Spinal cord (tissue), 10 donors: ENCODE measurements at places on chromosomes 2 and 18.
A peak's percentile ranks its signal among the peaks of the same experiment; 100 is the strongest.

DNA sequence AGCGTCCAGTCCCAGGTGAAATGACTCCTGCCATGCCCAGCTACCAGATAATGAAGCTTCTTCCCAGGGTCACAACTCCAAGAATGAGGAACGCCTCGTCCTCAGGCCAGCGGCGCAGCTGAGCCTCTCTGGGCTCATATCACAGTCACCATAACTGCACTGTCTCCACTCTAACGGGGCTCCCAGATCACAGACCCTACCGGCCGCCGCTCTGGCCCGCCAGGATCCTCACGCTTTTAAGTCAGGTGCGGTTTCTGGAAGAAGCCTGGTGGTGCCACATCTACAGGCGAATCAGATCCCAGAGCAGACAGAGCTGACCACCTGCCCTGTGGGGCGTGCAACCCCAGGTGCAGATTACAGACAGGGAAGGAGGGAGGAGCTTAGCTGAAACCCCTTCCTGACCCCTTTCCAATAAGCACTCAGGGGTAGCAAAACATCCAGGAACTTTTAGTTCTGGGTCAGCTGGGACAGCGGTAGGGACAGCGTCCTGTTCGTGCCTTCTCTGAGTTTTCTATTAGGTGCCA is 3.7 kb upstream of the ACKR3 start:
- no peak for DNase-seq

- DNase-seq = no peak
These were observed 2.3 kb upstream of the ALPP start for GRCh38 chr2:232376260-232376659.

- DNase-seq = peak; percentile 67
These were observed 129.2 kb downstream of the MYCN start for GRCh38 chr2:16069663-16069932.

DNA sequence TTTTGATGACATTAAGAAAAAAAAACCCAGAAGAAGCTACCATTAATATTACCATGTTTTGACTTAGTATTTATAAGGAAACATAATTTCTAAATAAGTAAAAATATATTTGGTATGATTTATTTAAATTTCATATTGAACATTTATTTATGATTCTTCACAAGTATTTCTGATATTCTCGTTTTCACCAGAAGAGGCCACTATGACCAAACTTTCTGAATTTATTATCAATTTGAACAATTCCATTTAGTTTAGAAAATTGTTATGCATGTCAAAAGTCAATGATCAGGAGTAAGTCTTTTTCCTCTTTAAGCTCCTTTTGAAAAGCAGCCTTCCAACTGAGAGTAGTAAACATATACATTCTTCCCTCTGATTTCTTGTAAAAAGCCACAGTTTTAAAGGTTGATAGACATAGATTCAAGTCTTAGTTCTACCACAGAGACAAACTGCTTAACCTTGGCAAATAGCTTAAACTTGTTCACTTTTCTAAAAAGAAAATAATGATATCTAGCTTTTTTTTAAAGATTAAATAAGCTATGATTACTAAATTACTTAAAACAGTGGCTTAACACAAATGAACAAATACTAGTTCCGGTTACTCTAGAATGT is 329.9 kb downstream of the TRIB2 start:
- no peak for DNase-seq

DNA sequence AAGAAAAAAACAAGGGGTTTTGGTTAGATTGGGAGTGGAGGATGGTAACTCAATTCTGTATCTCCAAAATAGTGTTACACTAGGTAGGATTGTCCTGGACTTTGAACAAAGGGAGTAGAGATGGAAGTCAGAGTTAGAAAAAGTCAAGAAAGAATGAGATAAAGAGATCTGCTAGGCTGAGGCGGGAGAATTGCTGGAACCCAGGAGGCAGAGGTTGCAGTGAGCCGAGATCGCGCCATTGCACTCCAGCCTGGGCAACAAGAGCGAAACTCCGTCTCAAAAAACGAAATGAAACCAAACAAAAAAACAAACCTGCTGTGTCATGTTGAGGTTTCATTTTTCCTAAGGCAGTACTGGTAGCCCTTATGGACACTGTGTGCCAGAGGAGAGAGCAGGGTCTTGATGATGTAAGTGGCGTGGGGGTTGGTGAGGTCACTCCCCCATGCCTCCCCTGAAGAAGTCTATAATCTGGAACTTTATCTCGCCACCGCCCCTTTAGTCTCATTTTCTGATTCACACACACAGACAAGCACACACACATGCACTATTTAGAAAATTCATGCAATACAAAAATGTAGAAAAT is 10.5 kb downstream of the DRC1 start:
- DNase-seq = no peak
